Breast epithelium (tissue), 4 donors: ENCODE measurements at places on chromosomes 3 and 15.

DNA sequence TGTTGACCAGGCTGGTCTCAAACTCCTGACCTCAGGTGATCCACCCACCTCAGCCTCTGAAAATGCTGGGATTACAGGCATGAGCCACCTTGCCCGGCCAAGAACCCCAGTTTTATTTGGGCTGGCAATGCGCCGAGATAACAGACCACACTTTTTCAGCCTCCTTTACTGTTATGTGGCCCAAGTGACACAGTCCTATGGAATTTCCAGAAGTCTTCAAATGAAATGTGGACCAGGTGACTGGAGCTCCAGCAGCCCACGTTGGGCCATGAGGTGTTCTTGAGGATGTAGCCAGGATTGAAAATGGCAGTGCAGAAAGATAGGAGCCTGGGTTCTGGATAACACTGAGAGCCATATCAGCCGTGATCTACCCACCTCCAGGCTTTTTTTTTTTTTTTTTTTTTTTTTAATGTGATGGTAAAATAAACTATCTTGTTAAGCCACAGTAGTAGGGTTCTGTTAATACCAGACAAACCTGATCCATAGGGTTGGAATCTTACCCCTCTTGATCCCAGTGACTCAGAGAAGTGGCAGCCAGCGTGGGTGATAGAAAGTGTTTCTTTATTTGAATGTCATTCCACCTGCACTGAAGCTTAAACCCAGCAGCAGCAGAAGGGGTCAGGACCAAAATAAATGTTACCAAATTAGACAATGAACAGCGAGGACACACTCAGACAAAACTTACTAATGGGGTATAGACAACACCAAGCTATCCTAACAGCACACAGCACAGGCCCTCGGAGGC is 55.6 kb downstream of the LHFPL4 start:
- no peak for DNase-seq

GRCh38 chr3:23576379-23576959 is 229.3 kb upstream of the UBE2E1 start:
- DNase-seq = no peak

DNA sequence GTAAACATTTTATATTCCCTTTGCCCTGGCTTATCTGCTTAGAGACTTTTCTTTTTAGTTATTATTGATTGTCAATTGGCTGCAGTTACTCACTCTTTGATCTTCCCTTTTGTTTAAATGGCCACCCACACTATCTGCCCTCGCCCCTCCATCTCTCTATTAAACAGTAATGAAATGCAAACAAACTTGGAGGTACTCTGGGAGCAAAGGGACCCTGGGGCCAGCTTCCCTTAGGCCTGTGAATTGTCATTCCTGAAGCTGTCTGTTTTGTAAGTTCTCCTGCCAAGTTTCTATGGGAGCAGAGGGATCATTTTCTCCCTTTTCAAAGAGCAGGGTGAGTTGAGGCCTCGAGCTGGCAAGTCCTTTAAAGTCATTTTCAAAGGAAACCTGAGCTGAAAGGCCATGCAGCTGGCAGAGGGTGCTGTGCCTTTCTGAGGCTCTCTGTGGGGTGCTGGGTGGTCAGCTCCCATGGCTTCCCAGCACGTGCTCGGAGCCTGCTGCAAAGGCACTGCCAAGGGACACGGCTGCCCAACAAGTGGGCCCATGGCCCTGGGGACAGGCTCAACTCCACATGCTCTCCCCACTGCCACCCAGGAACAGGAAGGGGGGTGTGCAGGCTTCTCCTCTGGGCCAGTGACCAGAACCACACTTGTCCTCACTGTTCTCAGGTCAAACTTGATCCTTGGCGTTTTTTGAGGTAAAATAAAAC is 17.4 kb upstream of the RTP2 start:
- DNase-seq = no peak

GRCh38 chr15:57059026-57059660 is 140.7 kb downstream of the TCF12 start:
- no peak for DNase-seq

DNA sequence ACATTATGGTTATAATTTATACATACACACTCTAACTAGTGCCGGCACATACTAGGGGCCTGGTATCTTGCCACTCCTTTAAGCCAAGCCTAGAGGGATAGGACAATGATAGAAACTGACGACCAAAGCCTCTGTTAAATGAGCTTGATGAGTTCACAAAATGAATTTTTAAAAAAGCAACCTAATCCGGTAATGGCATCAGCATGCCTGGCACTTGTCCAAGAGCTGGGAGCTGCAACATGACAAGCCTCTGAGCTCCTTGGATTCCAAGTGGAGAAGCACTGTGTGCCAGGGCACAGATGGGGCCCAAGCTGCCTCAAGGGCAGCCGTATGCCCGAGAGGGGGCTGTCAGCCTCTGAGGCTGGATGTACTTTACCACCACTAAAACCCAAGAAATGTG is 9.7 kb downstream of the ETV5 start:
- DNase-seq = no peak

DNA sequence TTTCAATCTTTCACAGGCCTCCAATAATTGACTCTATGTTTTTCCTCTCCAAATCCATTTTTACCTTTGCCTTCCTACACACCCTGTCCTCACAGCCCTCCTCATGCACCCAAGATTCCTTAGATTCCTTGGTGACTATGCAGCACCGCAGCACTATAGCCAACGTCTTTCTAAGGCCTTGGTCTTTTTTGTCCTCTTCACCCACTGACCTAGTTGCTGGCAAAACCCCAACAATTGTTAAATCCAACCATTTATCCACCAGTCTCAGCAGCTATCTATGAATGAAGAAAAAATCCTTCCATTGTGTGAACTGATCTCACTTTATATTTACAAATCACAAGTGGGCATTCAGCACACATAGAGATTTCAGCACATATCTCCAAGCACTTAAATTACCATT is 203.9 kb downstream of the VGLL3 start:
- DNase-seq = no peak

DNA sequence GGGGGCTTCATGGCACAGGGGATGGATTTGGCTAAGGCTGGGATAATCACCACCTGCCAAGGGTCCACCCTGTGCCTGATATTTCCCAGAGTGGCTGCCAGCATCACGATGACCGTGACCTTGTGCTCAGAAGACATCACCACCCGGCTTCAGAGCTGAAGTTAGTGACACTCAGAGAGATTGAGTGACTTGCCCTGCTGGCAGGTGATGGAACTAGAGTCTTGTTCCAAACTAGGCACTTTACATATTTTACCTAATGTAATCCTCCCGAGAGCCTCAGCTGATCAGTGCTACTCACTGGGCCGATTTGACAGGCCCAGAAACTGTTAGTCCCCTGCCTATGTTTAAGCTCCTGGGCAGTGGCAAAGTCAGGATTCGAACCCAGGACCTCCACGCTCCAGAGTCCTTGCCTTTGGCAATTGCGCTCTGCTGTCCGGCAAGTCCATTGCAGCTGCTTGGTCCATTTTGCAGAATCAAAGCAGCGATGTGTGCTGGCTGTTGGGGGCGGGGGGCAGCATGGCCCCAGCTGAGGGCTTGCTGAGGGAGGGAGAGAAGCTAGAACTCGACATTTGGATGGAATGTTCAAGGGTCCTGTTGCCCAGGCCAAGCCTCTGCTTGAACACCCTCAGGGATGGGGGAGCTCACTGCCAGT is 74.8 kb upstream of the GATA2 start:
- DNase-seq = no peak

- no peak for DNase-seq
Observed at GRCh38 chr3:148914936-148915690, 50.0 kb downstream of the CPA3 start.

DNA sequence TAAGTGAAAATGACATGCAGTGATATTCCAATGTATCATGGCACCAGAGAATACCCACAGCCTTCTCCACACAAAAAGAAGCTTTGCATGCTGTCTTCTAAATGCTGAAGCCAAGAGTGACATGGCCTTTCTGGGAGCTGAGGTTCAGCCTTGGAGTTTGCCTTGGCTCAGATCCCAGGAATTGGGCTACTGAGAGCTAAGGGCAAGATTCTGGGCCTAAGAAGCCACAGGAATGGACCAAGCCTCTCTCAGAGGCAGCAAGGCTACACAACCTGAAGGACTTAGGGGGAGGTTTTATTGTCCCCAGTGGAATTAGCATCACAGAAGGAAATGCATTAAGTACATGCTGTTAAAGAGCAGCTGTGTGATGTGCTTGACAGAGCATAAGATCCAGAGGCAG is 1078.5 kb downstream of the TUSC7 start:
- no peak for DNase-seq

DNA sequence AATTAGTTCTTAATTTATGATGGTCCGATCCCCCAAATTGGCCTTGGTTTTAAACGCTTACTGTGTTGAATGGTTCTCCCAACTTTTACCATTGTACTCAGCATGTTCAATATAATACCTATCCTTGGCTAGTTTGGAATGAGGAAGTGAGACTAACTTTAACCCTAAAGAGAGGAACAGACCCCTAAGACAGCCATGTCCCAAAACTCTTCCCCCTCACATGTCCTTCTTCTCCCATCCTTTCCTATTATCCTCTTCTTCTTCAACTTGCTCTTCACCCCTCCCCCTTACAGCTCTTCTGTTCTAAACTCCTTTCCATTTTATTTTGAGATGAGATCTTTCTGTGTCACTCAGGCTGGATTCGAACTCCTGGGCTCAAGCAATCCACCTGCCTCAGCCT is 116.5 kb downstream of the RBMS3 start:
- DNase-seq = no peak

DNA sequence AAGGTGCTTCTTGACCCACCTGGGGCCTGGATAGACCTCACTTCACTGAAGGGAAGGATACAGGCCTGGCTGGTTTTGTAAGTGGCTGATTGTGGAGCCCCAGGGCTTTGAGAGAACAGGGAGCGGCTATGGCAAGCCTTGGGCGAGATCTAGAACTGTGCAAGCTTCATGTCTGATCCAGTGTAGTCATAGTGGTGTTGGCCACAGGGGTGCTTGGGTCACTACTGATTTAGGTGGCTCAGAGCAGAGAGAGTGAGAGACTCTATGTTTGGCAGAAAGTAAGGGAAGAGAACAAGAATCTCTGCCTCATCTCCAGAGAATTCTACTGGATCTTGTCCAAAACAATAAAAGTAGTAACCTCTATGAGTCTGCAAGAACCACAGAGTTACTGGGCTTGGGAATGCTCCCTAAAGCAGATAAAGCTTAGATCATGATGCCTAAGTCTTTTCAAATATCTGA is 394.2 kb upstream of the EPHA3 start:
- DNase-seq = no peak

DNA sequence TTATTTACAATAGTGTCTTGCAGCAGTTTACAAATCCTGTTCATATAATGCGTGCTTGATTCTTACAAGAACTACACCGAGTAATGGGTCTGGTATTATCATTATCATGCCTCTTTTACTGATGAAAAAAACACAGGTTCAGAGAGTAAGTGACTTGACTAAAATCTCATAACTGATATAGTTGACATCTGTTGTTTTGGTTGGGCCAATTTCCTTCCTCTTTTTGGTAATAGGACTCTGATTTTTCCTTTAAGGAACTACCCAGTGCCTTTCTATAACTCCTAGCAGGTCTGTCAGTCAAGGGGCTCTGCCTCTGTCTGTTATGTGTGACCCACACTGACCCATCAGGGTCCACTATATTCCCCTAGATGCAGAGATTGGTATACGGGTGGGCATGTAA is 14.6 kb upstream of the BLOC1S6 start:
- DNase-seq = no peak

DNA sequence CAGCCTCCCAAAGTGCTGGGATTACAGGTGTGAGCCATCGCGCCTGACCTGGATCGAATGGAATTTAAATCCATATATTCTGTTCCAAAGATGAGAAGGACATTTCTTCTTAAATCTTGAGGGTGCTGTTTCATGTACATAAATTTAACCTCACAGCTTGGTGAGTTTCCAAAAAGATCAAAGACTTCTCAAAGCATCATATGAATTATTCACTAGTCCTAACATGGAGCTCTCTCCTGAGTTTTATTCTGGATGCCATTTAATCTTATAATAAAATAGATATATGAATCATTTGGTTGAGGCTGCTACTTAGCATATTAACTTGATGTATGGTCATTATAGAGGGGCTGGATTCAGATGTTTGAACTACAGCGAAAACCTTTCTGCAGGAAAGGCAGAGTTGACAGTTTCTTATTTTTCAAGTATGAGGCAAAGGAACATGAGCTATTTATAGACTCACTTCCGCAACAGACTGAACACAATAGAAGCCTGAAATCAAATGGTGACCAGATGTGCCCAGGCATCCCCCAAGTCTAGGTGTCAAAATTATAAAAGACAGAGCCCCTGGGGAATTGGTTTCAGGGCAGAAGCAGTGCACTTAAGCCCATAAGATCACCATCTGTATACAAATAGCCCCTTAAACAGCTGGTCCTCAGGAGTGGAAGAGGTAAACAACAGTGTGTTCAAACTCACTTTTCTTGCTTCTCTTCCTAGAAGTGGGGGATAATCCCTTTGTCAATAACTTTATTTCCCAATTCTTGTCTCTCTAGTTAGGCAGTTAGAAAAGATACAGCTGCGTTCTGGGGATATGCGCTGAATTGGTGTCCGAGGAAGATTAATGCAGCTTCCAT is 29.7 kb downstream of the STARD9 start:
- no peak for DNase-seq

DNA sequence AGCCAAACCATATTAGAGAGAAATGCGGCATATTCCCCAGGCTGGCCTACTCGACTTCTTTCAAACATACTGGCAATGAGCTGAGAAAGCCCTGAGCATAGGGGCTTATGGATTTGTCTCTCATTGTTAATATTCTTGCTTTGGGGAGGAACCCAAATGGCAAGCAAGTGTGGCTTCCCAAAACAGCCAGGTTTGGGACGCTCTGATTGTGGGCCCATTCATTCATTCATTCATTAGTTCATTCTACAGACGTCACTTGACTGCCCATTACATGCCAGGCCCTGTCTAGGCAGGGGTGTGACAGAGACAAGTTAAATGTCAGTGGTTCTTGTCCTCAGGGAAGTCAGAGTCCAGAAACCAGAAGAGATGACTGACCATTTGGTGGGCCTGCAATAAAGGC is 77.4 kb upstream of the THBS1 start:
- DNase-seq = no peak

GRCh38 chr3:27125821-27126501 is 243.2 kb downstream of the NEK10 start:
- no peak for DNase-seq
